ENCODE measurements at places on chromosomes 1 and 21.
A peak's percentile ranks its signal among the peaks of the same experiment; 100 is the strongest.

GRCh38 chr1:84827976-84828375, 65.0 kb downstream of the LPAR3 start:
- no peak for DNase-seq

DNA sequence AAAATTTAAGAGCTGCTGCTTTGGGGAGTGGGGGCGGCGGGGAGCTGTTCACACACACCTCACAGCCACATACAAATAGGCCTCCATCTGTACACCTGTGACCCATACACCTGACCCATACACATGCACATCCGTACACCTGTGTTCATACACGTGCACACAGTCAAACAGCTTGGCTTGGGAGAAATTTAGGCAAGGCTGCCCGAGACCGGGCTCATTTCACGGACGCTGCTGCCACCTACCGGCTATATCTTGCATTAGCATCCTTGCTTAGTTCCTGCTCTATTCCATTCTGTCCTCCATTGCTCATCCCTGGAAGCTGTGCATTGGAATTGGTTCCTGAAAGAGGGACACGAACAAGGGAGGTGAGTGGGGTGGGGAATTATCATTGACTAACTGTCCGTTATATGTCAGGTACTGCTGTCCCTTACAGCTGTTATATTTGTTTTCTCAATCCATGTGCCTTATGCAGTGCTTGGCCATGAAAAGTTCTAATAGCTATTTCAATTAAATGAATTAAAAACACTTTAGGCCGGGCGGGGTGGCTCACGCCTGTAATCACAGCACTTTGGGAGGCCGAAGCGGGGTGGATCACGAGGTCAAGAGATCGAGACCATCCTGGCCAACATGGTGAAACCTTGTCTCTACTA, 37.1 kb upstream of the EPB41 start:
- DNase-seq: peak; percentile 44

- no peak for DNase-seq
These were observed at the start of gene ZYG11A for GRCh38 chr1:52842643-52843310. Gene ZYG11A, plus strand, starts transcription at chr1:52842760. Its CDS starts 124 bp downstream, at chr1:52842884.

DNA sequence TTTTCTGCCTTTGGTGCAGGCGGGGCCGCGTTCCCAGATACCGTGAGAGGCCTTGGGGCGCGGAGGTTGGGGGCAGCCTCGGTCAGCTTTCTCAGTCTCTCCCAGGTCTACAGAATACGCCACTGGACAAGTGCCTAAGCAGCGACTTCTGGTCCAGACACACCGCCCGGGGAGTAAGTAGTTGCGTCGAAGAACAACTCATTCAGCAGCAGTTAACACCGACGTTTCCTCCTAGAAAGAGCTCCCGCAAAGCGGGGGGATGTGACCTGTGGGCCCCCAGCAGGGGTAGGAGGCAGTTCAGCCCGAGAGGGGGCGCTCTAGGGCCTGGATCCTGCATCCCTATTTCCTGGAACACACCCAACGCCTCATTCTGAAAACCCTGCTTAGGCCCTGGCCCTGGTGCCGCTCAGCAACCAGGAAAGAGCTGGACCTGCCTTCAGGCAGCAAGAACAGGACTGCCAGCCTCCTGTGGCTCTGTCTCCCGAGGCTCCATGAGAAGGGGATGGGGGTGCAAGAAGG, 6.5 kb upstream of the BARHL2 start:
- no peak for DNase-seq

DNA sequence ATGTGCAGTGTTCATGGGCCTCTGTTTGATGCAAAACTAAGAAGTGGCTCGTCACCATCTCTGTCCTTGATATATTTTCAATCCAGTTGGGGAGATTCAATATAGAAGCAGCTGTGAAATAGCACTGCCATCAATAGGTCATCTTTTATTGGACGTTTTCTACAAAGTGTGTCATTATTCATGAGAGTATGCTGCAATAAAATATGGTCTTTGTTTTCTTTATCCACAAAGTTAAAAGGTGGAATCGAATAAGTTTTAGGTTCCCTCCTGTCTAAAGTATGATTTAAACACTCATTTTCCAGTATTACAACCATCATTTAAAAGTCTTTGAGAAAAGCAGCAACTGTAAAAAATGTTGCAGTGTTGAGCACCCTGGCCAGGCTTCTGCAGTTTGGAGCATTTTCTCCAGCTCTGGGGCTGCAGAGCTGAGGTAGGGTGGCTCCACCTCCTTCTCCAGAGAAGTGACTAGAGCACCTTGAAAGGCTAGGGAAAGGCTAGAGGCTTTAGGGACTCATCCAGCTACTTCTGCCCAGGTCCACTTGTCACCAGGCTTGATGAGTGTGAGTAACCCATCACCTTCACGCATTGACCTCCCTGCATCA, 56.5 kb upstream of the DNAH14 start:
- DNase-seq: no peak

- DNase-seq: no peak
These were observed 36.5 kb downstream of the SYF2 start for GRCh38 chr1:25195835-25196234.

DNA sequence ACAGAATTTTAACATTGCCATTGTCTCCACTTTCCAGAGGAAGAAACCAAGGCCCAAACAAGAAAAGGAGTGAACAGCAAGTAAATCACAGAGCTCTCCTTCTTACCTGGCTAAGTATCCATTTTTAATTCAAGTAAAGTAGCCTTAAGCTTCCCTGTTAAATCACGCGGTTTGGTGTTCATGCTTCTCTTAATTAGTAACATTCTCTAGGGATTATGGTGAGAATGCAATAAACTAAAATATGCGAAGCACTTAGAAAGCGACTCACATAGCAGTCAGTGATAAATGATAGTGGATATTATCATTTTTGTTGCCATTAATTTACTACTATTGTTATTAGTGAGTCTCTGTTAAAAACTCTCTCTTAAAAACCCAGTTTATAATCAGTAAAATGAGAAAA, 630.5 kb upstream of the TMPRSS15 start:
- no peak for DNase-seq

DNA sequence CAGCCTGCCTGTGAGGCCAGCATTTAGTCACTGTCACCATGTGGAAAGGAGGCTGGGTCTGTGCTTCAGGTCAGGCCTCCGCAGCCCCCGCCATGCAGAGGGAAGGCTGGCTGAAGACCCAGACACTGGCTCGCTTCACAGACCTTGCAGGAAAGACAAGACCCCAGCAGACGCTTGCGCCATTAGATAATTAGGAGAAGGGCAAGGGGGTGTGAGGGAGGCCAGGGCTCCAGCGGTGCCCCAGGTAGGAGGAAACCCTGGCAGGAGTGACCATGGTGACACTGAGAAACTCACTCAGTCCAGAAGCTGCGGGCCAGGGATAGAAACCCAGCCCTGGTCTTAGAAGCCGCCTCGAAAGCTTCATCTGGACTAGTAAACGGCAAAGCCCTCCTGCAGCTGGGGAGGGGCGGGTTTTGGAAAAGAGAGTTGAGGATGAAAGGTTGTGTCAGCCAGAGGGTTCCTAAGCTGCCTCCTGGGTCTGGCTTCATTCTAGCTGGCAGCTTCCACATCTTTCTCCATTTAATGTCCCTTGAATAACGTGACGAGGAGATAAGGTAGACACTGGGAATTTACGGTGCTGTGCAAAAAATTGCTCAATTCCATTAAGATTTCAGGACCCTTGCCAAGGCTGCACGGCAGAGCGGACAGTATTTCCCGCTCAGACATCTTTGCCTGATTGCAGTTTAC, 294.1 kb upstream of the VAMP3 start:
- no peak for DNase-seq

DNA sequence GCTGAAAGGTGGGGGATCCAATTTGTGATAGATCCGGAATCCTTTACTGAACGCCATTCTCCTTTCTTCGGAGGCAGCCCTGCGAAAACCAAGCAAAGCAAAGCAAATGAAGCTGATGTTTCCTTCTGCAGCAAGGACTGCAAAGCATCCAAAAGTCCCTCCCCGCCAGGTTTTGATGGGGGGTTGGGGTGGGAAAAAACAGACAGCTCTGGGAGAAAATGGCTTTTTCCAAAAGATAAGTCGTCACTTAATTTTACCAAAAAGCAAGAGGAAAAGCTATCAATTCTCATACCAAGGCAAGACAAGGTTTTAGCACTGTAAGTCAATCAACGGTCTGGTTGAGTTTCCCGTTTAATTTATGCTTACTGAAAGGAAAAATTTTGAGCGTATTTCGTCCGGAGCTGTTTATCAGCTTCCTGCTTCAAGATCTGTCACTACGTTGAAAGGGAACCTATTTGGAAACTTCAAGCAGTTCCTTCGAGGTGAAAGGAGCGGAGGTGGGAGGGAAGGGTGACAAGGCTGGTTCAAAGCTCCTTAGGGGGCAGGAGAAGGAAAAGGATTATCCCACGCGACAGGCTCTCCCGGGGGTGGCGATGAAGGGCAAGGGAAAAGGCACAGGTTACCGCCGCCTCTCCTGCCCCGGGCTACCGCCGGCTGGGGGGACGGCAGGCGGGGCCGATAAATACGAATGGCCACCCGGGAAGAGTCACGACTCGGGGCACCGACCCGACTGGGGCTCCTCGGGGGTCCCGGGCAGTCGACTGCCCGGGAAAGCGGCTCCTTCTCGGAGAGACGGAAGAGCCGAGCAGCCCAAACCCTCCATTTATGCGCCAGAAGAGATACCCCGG, 750 bp downstream of the SYNJ1 start:
- DNase-seq: no peak

DNA sequence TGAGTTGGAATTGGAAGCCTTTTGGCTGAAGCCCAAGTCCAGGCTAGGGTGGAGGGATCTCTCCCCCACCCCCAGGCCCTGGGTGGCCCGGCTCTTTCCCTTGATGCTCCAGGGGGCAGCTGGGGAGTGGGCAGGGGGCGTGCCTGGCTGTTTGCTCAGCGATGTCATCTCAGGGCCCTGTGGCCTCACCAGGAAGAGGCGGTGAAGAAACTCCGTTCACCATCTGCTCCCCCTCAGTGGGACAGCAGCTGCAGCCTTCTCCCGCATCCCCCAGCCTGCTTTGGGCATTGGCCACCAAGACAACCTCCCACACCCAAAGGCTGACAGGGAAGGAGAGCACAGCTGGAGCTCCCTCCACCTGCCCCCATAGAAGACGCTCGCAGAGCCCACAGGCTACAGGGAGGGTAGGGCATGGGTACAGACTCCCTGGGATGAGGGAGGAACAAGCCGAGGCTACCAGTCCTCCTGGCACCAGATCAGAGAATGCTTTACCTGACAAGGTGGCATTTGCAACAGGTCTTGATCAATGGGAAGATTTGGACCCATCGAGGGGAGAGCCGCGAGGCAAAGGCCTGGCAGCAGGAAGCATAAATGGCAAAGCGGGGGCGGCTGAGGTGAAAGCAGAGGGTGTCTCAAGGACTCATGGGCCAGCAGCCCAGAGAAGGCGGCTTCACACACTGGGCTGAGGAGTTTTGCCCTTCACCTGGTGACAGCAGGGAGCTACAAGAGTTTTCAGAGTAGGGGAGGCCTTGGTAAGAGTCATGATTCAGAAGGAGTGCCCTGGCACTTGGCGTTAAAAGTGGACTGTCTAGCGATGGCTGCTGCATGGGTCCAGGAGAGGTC, 6.5 kb upstream of the GUCA2A start:
- no peak for DNase-seq

GRCh38 chr1:203271018-203271743, 34.1 kb upstream of the BTG2 start:
- DNase-seq: no peak

DNA sequence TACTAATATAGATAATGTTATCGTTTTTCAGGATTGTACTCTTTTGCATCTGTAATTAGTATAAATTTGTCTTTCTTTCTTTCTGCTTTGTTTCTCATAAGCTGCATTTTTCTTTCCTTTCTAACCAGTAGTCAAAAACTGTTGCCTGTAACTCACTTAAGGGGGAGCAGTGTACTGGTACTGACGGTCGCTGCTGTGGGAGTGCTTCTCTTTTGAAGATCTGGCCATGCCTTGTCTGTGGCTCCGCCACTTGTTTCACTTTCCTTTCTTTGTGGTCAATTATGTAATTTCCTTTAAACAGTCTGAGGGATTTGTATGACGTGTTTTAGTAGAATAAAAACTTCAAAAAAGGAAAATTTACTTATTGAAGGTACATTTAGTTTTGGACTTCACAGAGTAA, 37.0 kb downstream of the MIA3 start:
- peak; percentile 58 for DNase-seq

DNA sequence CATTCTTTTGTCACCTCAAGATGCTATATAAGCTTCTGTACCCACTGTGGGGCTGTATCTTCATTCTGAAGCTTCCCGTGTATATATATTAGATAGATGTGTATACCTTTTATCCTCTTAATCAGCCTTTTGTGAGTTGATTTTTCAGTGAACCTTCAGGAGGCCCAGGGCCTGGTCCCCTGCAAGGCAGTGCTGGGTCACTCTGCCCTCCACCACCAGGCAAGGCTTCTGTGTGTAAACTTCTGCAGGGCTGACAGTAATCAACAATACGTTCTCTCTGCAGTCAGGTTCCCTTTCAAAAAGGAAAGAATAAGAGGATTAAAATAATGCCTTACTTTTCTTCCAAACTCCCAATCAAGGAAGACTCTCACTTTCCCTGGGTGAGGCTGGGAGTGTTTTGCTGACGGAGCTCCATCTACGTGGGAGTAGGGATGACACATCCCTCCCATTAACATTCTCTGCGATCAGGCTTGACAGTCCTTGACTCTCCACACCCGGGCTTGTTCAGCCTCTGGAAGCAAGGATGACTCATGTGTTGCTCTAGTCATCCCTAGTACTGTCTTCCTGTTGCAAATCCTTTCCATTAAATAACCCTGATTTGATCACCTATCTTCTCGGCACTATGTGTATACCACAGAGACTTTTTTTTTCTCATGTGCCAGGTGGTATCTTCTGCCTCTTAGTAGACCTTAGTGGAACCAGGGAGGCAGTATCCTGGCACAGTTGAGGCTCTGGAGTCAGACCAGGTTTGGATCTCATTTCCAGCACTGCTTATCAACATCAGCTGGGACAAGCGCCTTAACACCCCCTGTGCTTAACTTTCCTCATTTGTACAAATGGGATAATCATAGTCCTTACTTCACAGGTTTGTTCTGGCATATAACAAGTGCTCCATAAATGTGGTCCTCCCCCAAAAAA, 70.3 kb upstream of the KCNK1 start:
- DNase-seq: no peak

GRCh38 chr1:24009406-24009805, 29.3 kb upstream of the SRSF10 start:
- no peak for DNase-seq

- no peak for DNase-seq
These were observed 101.3 kb upstream of the ACTL8 start for GRCh38 chr1:17653728-17654351.

DNA sequence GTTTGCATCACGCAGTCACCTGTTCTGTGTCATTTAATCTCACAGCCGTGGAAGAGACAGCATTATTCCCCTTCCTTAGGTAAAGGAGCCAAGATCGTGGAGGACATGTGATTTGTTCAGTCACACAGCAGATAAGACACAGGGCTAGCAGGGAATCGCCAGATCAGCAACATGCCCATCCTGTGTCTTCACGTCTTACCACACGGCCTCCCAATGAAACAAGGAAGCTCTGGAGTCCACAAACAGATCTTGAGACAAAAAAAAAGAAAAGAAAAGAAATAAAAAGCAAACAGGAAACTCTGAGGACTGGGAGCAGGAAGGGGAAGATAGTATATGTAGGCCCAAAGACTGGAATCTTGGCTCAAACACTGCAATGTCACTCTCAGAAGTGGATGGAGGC, 155.3 kb downstream of the ADSS2 start:
- DNase-seq: no peak

GRCh38 chr1:202237052-202237451, 43.5 kb downstream of the LGR6 start:
- no peak for DNase-seq

GRCh38 chr1:119438761-119439160, 23.8 kb downstream of the HSD3B2 start:
- DNase-seq: no peak
